Body of pancreas (tissue), 4 donors: ENCODE measurements at places on chromosomes 1 and 21. TPM values are rescaled to one million over a fixed set of nuclear protein-coding genes. Genes with fewer than 3 reads are reported as not detected.

DNA sequence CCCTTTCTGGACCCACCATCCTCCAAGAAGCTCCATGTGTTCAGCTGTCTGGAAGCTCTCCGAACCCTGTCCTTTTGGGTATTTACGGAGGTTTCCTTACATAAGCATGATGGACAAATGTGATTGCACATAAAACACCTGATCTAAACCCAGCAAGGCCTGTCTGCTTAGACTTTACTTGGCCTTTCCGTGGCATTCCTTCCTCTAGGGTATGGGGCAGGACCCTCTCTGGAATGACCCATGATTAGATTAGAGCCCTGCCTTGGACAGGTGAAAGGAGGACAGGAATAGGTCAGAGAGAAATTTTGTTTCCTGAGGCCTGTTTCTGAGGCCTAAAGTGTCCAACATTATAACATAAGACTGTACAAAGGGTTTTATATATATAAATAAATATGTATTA lies 16.9 kb downstream of the PTPRU start:
- H3K4me1 ChIP-seq: peaks cover 20% of the 10 kb centered on the region
- H3K36me3 ChIP-seq: no peaks in the 10 kb centered on the region
- no peak for DNase-seq

GRCh38 chr21:40905251-40905650 lies 58.3 kb upstream of the DSCAM start:
- H3K27ac ChIP-seq: no peak overlapping the region
- H3K4me3 ChIP-seq: no peak overlapping the region
- H3K4me1 ChIP-seq: no peaks in the 10 kb centered on the region
- no peak for DNase-seq

GRCh38 chr1:217747156-217747769 lies 116.1 kb downstream of the SPATA17 start:
- no peak overlapping the region for H3K4me3 ChIP-seq
- no peak for DNase-seq
- H3K27ac ChIP-seq: no peak overlapping the region
- no peaks in the 10 kb centered on the region for H3K4me1 ChIP-seq
- no peaks in the 10 kb centered on the region for H3K36me3 ChIP-seq
- H3K27me3 ChIP-seq: no peaks in the 10 kb centered on the region

The GPR3 gene
- not detected for total RNA-seq

GRCh38 chr1:52727956-52728656 lies 1.9 kb downstream of the ZYG11B start:
- H3K27me3 ChIP-seq: no peaks in the 10 kb centered on the region
- H3K27ac ChIP-seq: no peak overlapping the region
- DNase-seq: no peak
- no peaks in the 10 kb centered on the region for H3K36me3 ChIP-seq
- no peak overlapping the region for H3K4me3 ChIP-seq

The CFAP74 gene
- not detected for total RNA-seq

DNA sequence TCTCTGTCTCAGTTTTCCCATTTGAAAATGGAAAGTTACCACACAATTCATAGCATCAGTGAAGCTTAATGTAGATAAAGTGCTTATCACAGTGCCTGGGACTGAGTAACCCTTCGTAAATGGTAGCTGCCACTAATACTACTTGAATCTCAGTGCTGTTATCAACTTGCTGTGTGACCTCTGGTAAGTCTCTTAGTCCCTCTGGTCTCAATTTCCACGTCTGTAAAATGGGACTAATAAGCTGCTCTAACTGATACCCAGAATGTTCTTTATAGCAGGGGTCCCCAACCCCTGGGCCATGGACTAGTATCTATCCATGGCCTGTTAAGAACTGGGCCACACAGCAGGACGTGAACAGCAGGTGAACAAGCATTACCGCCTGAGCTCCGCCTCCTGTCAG lies 7.7 kb downstream of the SERINC2 start:
- H3K36me3 ChIP-seq: no peaks in the 10 kb centered on the region
- H3K27me3 ChIP-seq: no peaks in the 10 kb centered on the region
- DNase-seq: no peak
- H3K27ac ChIP-seq: no peak overlapping the region
- no peak overlapping the region for H3K4me3 ChIP-seq

GRCh38 chr1:163436140-163436812 lies 114.5 kb downstream of the NUF2 start:
- H3K4me3 ChIP-seq: no peak overlapping the region
- no peaks in the 10 kb centered on the region for H3K4me1 ChIP-seq
- H3K36me3 ChIP-seq: no peaks in the 10 kb centered on the region
- no peak for DNase-seq
- H3K27me3 ChIP-seq: no peaks in the 10 kb centered on the region

The PYHIN1 gene
- total RNA-seq: 1.6 TPM

DNA sequence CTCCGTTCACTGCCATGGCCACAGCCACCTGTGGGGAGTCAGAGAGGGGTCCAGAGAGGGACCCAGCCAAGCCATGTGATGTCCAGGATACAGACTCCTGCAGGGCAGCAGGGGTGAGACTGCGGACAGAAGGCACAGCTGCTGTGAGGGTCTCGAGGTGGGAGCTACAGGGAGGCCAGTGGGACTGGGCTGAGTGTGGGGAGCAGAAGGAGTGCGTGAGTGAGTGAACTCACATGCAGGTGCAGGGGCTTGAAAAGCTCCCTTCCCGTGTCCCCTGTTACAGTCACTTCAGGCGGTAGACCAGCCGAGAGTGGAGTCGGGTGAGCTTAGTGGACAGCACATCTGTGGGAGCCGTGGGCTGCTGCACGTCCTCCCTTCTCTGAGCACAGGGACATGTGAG lies 42.4 kb downstream of the S100B start:
- peaks cover 6% of the 10 kb centered on the region for H3K4me1 ChIP-seq
- H3K27me3 ChIP-seq: no peaks in the 10 kb centered on the region
- DNase-seq: no peak
- H3K27ac ChIP-seq: no peak overlapping the region
- peaks cover 22% of the 10 kb centered on the region for H3K36me3 ChIP-seq

GRCh38 chr1:64473367-64473766 lies 3.4 kb downstream of the CACHD1 start:
- H3K27me3 ChIP-seq: no peaks in the 10 kb centered on the region
- no peak for DNase-seq

The FLG2 gene
- total RNA-seq: not detected

The LAD1 gene
- total RNA-seq: 54.7 TPM
